Glutamatergic neuron (in vitro differentiated cells): ENCODE measurements at places on chromosomes 7 and 10. TPM values are rescaled to one million over a fixed set of nuclear protein-coding genes. Genes with fewer than 3 reads are reported as not detected.

C10orf71 gene
- 0.12 TPM for total RNA-seq

ZFAND4 gene
- 33.0 TPM for total RNA-seq

STEAP1B gene
- not detected for total RNA-seq

TFAM gene
- total RNA-seq = 31.8 TPM

ASB10 gene
- total RNA-seq = not detected

PTPN20 gene
- not detected for total RNA-seq

ANK3 gene
- 84.9 TPM for total RNA-seq

NEURL1 gene
- 3.1 TPM for total RNA-seq

VSTM2A gene
- total RNA-seq = 24.1 TPM

EVX1 gene
- total RNA-seq = 7.1 TPM

XPNPEP1 gene
- total RNA-seq = 51.4 TPM

ODAD2 gene
- not detected for total RNA-seq

ADCY1 gene
- total RNA-seq = 51.9 TPM

CDNF gene
- total RNA-seq = 2.2 TPM

OR2AE1 gene
- total RNA-seq = 0.39 TPM

FAM20C gene
- total RNA-seq = 199 TPM

RBM20 gene
- 5.8 TPM for total RNA-seq

ADRB1 gene
- not detected for total RNA-seq

AGBL3 gene
- total RNA-seq = 2.3 TPM

PTTG1IP2 gene
- total RNA-seq = not detected

MRC1 gene
- total RNA-seq = 7.9 TPM

GDF10 gene
- not detected for total RNA-seq

TRIM73 gene
- total RNA-seq = 11.2 TPM

SLF2 gene
- total RNA-seq = 35.9 TPM

LRRTM3 gene
- total RNA-seq = not detected

ZNF467 gene
- 1.4 TPM for total RNA-seq

ADGRA1 gene
- 9.1 TPM for total RNA-seq

YAE1 gene
- total RNA-seq = 43.6 TPM

DEPP1 gene
- total RNA-seq = 13.6 TPM

SMKR1 gene
- 0.98 TPM for total RNA-seq

ATG9B gene
- total RNA-seq = 9.4 TPM

TEX47 gene
- total RNA-seq = not detected

FAM25C gene
- not detected for total RNA-seq

TBC1D12 gene
- 5.1 TPM for total RNA-seq

TCERG1L gene
- total RNA-seq = 2.2 TPM

PRPF18 gene
- 24.7 TPM for total RNA-seq

CRHR2 gene
- total RNA-seq = 2.4 TPM

NKX1-2 gene
- total RNA-seq = 0.59 TPM

AKR1C8 gene
- not detected for total RNA-seq

CLCN1 gene
- 0.56 TPM for total RNA-seq

PKD1L1 gene
- total RNA-seq = 0.17 TPM

DUS4L gene
- 11.5 TPM for total RNA-seq

MMD2 gene
- 0.47 TPM for total RNA-seq

COL17A1 gene
- not detected for total RNA-seq

SMIM30 gene
- total RNA-seq = 16.0 TPM

TRIL gene
- 1.4 TPM for total RNA-seq

TLL2 gene
- total RNA-seq = 0.17 TPM
